ENCODE measurements at places on chromosomes 1 and 21.

DNA sequence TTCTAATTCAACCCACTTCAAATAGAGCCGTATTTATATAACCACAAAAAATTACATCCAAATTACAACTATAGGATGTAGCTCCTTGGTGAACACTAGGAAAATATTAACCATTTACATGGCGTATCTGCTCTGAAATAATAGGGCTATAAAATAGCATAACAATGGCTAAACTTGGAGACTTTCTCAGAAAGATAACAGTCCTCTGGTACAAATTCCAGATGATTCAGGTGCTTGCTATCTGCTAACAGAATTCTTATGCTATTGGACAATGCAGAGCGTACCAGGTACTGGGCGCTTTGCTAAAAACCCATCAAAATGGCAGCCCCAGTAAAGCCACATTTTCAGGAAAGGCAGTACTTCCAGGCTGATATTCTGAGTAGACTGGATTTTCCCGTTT lies 209.7 kb upstream of the C8B start:
- DNase-seq = no peak

DNA sequence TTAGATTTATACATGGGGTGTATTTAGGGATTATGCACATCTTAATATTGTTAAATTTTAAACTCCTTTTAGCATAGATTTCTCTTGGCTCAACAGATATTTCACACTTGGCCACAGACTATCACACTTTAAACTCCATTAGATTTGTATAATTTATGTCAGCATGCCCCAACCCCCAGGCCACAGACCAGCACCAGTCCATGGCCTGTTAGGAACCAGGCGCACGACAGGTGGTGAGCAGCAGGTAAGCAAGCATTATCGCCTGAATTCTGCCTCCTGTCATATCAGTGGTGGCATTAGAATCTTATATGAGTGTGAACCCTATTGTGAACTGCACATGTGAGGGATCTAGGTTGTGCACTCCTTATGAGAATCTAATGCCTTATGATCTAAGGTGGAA lies 34.8 kb downstream of the SUCO start:
- DNase-seq = no peak

DNA sequence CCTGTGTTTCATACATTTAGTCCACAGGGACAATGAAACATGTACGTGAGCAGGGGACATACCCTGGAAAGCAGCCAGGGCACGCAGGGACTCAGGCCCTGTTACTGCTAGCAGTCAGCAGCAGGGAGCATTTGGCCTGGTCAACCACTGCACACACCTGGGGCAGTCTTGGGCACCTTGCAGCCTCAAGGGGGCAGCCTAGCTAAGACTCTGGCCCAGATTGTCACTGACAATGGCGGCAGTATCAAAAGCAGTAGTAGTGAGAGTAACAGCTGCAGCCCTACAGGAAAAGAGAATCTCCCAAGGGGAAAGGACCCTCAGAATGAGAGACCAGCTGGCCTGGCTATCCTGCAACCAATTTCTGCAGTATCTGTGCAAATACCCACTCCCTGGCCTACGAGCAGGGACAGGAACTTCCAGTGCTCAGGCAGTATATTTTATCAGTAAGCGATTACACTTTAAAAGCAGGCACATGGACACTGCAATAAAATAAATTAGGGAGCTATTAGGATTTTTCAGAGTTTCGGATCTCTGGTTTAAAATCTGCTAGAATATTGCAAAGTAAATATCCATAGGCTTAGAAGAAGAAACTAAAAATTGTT lies 475.6 kb downstream of the LTN1 start:
- no peak for DNase-seq

GRCh38 chr1:234621657-234622335 lies 11.8 kb upstream of the IRF2BP2 start:
- DNase-seq = peak; percentile 97

DNA sequence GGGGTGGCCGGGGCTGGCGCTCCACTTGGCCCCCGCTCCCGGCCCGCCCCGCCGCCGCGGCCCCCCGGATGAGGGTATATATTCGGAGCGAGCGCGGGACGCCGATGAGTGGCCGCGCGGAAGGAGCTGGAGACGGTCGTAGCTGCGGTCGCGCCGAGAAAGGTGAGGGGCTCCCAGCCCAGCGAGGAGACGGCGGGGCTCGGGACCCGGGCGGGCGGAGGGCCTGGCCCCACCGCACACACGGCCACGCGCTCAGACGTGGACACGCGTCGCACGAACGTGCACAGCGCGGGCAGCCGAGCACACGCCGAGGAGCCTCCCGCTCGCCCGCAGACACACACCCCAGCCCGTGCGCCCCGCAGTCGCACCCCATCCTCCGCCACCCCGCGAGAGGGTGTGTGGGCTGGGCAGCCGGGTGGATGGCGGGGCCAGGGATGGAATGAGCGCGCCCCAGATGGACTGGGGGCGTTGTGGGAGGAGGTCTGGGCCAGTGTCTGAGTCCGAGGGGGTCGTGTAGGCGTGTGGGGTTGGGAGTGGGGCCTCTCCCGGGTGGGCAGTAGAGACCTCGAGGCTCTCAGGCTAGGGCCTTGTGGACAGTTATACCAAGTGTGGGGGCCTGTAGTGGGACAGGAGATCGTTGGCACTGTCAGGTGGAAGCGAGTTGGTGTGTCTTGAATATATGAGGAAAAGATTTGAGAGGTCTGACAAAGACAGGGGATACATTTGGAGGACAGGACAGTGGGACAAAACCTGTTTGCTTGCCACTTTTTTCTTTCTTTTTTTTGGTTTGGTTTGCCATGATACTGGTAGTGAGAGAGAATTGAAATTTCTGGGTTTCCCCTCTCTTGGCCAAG lies at the start of gene UAP1:
UAP1 (plus strand) TSS at position 107 of the 854 bp plus-strand sequence. CDS start 4,347 bp downstream, outside the sequence.
- DNase-seq = peak; percentile 12

DNA sequence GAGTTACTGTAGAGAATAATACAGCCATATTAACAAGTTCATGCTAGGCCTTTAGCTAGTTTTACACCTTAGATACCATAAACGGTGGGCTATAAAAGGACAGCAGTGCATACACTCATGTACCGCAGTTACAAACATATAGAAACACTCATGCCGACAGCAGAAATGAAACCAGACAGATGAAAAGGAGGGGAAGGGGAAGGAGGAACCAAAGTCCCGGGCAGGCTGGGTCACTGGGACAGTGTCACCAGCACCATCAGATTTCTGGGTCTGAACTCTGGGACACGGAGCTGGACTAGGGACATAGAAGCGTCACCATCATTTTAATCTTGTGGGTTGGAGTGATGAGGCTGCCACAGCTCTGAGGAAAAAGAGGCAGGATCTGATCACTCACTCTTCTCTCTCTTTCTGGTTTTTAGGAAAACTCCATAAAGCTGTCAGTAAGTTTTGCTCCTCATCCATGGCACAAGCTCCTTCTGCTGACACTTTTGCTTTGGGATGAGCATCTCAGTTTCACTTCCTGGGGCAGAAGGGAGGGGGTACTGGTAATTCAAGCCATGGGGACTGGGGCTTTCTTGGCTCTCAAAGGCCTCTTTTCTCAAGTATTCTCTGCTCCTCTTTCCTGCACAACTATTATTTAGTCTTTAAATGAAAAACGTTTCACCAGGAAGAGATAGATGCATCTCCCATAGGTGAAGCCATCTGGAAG lies 7.8 kb upstream of the ZNF691 start:
- DNase-seq = no peak

- peak; percentile 25 for DNase-seq
Observed at GRCh38 chr1:77385551-77385950, 103.7 kb downstream of the AK5 start.

GRCh38 chr1:29134695-29135028 lies 11.0 kb upstream of the TMEM200B start:
- no peak for DNase-seq

DNA sequence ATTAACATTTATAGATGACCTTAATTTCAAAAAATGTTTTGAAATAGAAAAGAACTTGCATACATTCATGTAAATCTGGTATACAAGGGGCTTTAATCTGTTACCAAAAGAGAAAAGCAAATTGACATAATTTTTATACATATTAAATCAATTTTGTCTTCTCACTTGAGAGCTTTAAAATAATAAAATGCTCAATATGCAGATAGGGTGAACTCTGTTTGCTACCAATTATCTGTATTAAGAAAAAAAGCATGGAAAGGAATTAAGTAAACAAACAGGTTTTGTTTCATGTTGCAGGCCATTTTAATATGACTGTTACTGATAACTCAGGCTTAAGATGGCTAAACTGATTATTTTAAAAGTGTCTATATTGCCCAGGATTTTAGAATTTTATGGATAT lies 6.0 kb upstream of the TSHB start:
- no peak for DNase-seq

DNA sequence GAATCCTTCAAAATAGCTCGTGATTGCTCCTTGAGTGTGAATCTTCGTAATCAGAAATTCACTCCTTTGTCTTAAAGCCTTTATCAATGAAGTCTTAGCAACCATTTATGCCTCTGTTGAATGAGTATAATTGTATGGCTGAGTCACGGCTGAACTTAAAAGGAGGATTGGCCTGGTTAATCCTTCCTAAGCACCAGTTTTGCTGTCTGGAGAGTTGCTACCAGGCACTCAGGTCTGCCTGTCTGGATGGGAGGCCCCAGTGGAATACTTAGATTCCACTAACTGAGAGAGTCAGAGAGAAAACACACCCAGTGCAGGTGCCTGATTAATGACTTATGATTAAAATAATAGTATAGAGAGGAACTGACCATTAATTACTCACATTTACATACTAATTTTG lies 7.6 kb upstream of the HHAT start:
- DNase-seq = no peak

GRCh38 chr1:224509907-224510306 lies 75.3 kb upstream of the WDR26 start:
- peak; percentile 37 for DNase-seq

- no peak for DNase-seq
Observed at GRCh38 chr21:44484498-44485253, 29.4 kb downstream of the LRRC3 start.

GRCh38 chr1:155529929-155530328 lies 32.7 kb downstream of the ASH1L start:
- no peak for DNase-seq

DNA sequence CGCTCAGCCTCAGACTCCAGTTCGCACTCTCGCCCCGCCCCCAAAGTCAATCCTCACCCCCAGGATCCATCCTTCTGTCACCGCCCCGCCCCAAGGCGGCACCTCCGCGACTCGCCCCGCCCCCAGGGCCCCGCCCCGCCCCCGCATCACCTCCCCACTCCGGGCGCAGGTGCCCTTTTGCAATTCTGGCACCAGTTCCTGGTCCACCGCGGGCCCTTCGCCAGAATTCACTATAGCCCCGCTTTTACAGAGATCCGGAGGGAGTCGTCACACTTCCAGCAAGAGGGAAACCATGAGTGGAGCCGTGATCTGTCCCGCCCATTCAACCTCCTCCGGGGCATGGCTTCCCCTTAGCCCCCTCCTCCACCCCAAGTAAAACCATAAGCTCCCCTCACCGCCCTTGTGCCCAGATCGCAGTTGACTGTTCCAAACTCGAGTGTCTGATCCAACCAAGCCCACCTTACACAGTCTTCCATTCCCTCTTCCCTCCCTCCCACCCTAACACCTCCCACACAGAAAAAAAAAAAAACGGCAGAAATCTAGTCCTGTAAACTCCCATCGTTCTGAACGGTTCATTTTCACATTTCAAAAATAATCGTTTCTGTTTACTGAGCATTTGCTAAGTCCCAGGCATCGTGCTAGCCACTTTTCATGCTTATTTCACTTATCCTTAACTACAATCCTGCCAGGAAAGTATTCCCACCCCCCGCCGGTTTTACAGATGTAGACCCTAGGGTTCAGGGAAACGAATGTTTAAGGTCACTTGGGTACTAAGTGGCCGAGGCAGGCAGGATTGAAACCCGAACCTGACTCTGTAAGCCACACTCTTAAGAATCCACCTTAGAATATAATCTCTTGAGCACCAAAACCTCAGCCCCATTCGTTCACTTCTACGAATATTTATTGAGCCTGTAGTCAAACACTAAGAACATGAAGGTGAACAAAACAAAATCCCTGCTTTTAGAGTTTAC lies 1.3 kb upstream of the DNAJC16 start:
- no peak for DNase-seq

DNA sequence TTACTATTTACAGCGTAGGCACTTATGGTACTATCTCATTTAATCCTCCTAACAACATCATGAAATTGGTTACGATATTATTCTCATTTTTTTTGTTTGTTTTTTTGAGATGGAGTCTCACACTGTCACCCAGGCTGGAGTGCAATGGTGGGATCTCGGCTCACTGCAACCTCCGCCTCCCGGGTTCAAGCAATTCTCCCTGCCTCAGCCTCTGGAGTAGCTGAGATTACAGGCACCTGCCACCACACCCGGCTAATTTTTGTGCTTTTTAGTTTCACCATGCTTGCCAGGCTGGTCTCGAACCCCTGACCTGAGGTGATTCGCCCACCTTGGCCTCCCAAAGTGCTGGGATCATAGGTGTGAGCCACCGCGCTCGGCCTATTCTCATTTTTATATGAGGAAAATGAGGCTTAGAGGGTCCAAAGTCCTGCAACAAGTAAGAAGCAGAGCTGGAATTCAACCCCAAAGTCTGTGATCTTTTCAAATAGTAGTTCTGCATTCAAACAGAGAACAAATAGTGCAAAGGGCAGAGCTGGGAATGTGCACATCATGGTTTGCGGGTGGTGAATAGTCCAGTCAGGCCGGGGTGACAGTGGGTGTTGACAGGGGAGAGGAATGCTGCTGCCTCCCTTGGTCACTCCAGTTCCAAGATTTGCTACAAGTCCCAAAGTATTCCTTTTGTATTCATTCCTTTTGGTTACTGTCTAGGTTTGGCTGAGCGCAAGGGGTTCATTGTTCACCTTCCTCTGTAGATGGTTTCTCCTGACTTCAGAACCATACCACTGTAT lies 4.6 kb downstream of the PRUNE1 start:
- no peak for DNase-seq

GRCh38 chr21:34779860-34780259 lies 111.1 kb downstream of the CLIC6 start:
- DNase-seq = no peak

DNA sequence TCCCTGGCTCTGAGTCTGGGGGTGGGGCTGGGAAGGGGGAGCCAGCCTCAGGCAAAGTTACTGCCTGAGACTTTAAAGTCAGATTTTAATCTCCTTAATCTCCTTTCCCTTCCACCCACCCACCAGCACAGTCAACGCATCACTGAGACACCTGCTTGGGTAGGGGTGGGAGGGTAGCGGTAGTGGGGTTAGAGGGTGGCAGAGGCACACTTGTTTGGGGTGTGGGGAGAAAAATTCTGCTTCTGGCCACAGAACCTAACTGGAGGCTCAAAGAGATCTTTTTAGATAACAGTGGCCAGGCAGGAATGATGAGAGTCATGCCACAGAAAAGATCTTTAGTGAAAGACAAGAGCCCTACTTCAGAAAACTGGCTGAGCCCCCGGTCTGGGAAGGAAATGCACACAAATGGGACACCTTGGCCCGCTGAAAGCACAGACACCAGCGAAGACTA lies 44.1 kb downstream of the CD247 start:
- DNase-seq = no peak

All from fibroblast of skin of right biceps (primary cell).